ENCODE measurements at places on chromosomes 5 and 9.

GRCh38 chr9:3880851-3881250 is 355.1 kb upstream of the RFX3 start:
- DNase-seq: no peak

DNA sequence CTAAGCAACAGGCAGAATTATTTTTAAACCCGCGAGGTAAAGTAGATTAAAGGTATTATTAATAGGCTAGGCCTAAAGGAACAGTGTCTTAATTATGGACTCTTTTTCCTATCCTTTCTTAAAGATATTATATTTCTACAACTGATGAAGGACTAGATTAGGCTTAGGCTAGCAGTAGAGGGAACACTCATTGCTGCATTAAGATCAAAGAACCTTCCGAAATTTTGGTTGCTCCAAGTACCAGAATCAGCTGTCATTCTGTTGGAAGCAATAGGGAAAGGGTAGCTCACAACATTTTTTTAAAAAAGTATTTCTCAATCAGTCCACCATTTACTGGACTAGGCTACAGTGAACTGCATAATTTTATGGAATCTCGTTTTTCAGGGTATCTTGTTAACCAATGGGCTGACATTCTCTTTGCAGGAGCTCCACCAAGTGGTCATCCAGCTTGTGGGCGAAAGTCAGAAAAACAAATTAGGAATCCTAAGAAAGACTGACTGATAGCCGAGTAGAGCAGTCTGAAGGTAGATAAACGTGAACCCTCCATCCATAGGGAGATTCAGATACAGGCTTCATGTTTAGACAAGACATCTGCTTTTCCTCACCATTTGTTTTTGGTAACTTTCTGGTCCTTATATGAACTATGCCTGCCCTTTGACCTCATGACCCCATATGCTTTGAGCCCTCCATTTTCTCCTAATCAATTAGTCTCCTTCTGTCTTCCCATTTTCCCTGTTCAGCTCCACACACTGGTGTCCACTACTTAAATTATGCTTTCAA is 103.6 kb upstream of the CHD1 start:
- peak; percentile 65 for DNase-seq

DNA sequence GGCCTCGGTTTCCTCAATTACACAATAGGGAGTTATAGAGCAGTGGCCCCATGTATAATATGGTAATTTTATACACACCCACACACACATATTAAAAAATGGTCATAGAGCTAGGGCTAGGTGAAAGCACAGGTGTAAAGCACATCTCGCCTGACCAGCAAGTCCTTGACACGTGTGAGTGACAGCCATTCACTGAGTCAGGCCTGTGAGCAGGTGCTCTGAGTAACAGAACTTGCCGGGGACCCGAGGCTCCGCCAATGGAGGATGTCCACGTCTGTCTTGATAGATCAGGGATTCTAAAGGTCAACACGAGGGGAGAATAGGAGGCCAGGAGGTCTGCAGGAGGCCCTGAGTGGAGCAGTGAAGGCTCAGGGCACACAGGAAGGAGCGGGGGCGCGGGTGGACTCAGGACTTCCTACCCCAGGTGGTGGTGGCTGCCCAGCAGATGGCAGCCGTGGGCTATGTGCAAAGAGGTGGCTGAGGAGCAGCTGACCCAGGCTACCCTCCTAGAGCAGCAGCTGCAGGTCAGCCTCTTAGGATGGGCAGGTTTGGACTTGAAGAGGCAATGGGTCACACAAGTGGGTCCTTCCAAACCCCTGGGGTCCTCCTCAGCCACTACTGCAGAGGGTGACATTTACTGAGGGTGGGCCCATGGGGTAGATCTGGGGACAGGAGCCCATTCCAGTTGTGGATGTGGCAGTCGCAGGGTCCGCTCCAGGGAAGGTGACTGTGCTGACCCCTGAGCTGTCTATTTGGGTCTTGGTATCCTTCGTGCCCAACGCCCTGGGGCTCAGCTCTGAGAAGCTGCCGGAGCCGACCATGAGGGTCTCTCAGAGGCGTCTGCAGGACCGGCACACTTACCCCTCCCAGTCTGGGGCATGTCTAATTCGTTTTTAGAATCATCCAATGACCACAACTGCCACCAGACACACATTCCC is 45.9 kb downstream of the PRRT1B start:
- DNase-seq: peak; percentile 45

DNA sequence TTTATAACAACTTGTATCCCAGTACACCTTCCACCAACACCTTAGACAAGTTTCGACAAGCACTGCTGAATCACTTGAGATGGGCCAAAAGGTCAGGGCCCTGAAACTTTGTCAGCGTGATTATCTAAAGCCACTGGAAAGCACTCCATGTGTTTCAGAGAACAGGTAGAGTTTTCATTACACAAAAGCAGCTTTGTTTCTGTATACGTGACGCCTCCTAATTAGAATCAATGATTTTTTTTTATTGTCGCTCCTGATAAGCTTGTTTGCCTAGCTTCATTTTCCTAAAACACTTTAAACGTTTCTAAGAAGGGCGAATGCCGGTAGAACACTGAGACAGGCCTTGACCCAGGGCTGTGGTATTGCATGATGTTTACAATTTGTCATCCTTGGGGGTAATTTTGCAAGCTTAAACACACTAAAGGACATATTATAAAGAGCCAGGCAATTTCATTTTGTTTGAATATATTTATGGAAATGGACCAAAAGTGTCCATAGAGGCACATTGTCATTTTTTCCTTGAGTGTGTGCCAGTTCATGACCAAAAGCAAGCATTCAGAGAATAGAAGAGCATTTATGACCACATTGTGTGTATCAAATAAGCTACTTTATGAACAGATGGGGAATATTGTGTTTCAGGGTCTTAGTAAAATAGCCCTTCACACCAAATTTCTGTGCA is 193.6 kb downstream of the GLIS3 start:
- DNase-seq: no peak

DNA sequence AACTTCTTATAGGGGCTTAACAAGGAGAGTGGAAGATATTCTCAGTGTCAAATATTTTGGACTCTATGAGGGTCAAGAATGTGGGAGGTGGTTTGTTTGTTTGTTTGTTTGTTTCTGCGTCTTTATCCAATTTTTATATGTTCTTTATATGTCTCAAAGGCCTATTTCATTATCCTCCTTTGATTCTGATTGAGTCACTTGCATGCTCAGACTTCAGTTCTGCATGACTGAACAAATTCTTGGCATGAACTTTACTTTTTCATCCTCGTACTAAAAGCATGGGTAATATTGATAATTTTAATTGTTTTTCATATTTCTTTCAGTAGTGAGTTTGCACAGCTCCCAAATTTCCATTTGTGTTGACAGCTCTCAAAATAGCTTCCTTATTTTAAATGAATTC is 19.2 kb upstream of the ERBIN start:
- no peak for DNase-seq

- peak; percentile 80 for DNase-seq
Measured at GRCh38 chr9:27162045-27162444, 53.0 kb downstream of the TEK start.

- no peak for DNase-seq
Measured at GRCh38 chr9:137429974-137430722, 7.0 kb downstream of the NOXA1 start.

- peak; percentile 90 for DNase-seq
Measured at GRCh38 chr5:134176511-134177368, at the start of gene SKP1. TSS of gene SKP1 (minus strand) at chr5:134176950. CDS start at chr5:134174022, 2,928 bp downstream.

DNA sequence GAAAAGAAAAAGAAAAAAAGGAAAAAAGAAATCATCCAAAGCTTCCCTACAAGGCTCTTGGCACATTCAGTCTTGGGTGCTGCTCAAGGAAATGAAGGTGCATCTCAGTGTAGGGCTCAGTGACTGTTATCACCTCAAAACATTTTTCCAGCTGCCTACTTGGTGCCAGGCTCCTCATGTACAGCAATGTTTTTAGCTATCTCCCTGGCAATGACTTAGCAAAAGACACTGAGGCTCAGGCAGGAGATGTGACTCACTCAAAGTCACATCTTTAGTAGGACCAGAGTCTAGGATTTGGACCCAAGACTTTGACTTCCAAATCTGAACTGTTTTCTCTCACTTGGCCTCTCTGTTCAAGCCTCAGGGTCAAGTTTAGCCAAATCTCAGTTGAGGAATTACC is 264.2 kb downstream of the CRB2 start:
- no peak for DNase-seq

GRCh38 chr9:22954550-22954949 is 507.9 kb downstream of the DMRTA1 start:
- no peak for DNase-seq

DNA sequence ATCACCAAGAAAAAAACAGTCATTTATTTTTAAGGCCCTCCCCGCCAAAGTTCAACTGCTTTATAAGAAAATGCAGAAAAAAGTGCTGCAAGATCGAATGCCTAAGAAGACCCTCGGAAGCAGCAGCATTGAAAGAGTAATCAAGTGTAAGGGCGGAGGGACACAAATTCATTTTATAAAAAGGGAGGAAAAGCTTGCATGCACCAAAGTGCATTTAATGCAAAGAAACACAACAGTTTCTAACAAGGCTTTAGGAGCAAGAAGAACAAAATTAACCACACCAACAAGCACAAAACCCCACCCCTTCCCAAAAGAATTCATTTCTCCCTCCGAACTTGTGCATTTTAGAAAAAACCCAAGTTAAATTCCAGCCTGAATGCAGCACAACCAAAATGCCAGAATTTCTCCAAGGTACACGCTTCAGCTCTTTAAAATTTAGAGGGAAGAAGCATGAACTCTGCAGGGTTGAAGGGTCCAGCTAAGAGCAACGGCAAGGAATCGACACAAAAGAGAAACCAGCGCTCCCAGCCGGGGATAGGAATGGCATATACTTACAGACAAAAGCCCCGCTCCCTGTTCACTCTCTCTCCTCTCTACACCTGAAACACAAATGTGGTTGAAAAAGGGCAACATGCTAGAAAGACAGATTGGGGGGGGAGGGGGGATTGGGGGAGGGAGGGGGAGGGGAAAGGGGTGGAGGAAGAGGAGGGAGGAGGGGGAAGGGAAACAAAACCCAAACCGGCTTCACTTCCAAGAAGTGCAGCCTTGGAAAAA is at the start of gene NREP:
NREP (minus strand) TSS at position 614 of the 774 bp plus-strand sequence. CDS start 1,422 bp downstream, outside the sequence.
- no peak for DNase-seq

- DNase-seq: no peak
Measured at GRCh38 chr5:196350-196749, 5.1 kb downstream of the LRRC14B start.

- no peak for DNase-seq
Measured at GRCh38 chr5:59746241-59746765, 147.2 kb downstream of the PDE4D start.

DNA sequence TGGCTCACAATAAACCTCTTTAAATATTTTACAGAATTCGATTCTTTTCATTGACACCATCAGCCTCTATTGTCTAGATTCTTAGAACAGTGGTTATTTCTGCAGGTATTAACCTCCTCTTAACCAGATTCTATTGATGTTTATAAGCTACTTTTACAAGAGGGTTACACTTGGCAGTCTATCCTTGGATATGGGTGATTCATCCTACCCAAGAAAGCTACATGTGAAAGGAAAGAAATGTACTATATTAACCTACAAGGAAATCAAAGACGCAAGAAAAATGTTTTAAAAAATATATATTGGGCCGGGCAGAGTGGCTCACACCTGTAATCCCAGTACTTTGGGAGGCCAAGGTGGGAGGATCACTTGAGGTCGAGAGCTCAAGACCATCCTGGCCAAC is 16.7 kb downstream of the SLC25A25 start:
- DNase-seq: no peak

DNA sequence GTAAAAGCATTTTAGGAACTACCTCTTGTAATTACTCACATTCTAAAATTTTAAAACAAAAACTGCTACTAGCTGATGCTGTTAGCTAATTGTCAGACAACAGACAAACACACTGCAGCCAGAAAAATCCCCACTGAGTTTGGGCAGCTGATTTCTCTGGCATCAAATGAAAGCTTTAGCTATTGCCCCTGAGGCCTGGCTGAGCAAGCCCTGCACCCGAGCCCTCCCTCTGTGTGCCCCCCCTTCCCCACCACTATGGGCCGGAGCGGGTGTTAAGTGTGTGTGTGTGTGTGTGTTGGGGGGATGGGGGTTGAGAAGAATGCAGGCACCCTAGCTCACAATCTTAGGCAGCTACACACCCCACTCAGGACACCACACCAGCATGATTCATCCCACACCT is 2.4 kb downstream of the NEUROG1 start:
- no peak for DNase-seq

DNA sequence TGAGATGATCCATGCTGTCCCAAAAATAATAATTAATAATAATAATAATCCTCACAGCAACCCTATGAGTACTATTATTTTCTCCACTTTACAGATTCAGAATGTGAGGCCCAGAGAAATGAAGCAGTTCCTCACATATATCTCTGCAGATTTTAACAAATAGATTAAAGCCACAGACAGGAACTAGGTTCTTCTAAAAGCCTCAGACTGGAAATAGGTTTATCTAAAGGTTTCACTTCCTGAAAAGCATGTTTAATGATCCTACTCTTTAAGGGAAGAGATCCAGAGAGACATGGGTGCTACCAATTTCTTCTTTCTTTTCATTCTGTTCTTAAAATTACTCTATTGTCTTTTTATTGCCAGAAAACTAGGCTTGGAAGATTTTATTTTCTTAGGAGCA is 1079.4 kb upstream of the COX7C start:
- DNase-seq: no peak

- no peak for DNase-seq
Measured at GRCh38 chr5:57878301-57878722, 395.7 kb upstream of the ACTBL2 start.

- DNase-seq: no peak
Measured at GRCh38 chr9:73148447-73148937, 3.2 kb upstream of the ANXA1 start.

DNA sequence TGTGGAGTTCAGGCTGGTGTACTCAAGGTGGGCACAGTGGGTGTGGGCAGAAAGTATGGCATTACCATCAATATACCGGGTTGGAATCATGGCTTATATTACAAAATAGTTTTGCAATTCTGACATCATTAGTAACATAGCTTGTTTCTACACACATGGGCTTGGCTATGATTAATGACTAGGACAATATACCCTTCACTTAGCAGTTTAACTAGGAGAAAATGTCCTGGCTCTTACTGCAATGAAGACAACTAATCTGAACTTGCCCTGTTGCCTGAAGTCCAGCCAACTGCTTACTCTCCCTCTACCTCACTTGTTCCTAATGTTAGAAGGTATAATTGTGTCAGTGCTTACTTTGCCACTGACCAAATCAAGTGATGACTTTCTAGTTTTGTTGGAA is 612.5 kb downstream of the EFNA5 start:
- no peak for DNase-seq

GRCh38 chr5:68116868-68117411 is 98.6 kb upstream of the PIK3R1 start:
- DNase-seq: no peak

- no peak for DNase-seq
Measured at GRCh38 chr9:16532681-16533450, 337.6 kb downstream of the BNC2 start.
